Stimulated activated effector memory CD8-positive, alpha-beta T cell treated with anti-CD3 and anti-CD28 coated beads, Interleukin-12 subunit alpha, Interleukin-12 subunit beta, amount 100 ng/mL, for 72 hours (primary cell): ENCODE measurements at places on chromosomes 11 and 22.
A peak's percentile ranks its signal among the peaks of the same experiment; 100 is the strongest.

DNA sequence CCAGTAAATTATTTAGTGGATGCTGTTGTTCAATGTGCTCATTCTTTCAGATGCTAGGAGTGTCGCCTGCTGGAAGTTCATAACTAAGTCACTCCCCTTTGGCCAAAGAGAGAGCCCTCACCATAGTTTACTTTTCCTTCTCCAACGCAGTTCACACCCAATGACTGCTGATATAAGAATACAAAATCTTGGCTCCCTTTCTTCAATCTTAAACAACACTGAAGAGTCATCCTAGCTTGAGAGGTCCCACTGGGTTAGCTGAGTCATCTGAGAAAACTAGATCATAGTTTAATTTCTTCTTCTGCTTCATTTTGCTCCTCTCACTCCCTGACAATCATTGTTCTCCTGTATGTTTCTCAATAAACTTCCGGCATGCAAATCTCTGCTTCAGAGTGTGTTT, 5.4 kb upstream of the OR52L1 start:
- DNase-seq: no peak

- no peak for DNase-seq
Observed at GRCh38 chr22:34045311-34045710, 125.0 kb upstream of the LARGE1 start.

DNA sequence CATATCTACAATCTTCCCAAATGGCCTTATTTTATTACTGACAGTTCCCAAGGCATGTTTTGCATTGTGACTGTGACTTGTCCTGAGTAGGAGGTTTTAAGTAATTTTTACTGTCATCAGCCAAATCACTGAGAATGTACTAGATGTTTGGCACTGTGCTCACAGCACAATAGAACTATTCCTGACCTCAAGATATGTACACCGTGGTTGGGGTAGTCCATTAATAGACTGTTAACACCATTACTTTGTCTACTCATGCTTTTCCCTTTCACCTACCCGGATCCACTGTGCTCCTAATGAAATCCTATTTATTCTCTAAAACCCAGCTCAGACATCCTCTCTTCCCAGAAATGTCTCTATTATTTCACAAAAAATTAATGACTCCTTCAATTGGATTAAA, 168.7 kb upstream of the TENM4 start:
- DNase-seq: no peak

GRCh38 chr11:1272531-1272930, 36.9 kb downstream of the TOLLIP start:
- no peak for DNase-seq

GRCh38 chr11:2287091-2287490, 14.6 kb downstream of the C11orf21 start:
- DNase-seq: peak; percentile 43

- no peak for DNase-seq
Observed at GRCh38 chr22:37526376-37526775, 7.2 kb upstream of the CARD10 start.
